ENCODE measurements at places on chromosomes 13 and 19.

DNA sequence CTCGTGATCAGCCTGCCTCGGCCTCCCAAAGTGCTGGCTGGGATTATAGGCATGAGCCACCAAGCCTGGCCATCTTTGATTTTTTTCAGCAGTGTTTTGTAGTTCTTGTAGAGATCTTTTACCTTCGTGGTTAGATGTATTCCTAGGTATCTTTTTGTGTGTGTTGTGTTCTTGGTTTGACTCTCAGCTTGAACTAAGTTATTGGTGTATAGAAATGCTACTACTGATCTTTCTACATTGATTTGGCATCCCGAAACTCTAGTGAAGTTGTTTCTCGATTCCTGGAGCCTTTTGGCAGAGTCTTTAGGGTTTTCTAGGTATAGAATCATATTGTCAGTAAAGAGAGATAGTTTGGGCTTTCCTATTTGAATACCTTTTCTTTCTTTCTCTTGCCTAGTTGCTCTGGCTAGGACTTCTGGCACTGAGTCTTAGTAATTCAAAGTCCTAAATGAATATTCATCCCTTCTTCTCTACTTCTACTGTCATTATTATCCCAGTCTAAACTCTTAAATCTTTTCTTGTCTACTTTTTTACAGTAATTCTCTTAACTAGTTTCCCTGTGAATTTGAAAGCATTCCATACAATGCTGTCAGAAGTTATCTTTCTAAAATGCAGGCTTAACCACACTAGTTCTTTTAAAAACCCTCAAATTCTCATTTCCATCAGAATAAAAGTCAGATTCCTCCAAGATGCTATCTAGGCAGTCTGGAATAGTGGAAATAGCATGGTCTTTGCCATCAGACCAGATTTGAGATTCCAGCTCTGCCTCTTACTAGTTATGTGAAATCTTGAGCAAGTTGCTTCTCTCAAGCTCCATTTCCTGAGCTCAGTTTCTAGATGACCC lies 7.0 kb downstream of the GPR18 start:
- DNase-seq, result no peak

DNA sequence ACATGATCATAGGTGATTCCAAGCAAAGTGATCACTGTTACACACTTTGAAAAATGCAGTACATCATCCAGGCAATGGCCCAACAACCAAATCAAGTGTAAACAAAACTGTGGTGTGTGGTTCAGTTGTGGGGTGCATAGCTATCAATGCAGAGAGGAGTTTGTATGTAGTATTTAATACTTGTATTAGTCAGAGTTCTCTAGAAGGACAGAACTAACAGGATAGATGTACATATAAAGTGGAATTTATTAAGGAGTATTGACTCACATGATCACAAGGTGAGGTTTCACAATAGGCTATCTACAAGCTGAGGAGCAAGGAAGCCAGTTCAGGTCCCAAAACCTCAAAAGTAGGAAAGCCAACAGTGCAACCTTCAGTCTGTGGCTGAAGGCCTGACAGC lies 249.3 kb upstream of the HTR2A start:
- no peak for DNase-seq

DNA sequence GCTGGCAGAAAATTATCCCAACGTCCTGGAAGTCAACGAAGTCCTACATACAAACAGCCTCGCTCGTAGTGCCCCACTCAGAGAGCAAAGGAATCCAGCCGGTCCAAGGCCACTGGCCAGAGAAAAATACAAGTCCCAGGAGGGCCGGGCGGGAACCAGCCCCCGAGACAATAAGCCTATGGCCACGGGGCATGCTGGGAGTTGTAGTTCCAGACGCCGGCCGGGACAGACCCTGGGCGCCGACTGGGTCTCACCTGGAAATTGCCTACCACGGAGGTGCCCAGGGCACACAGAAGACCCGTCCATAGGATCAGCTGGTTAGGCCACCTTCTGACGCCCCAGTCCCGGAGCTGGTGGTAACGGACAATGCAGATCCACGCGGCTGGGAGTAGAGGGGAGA lies 5.4 kb downstream of the TMEM150B start:
- no peak for DNase-seq

GRCh38 chr13:93751117-93751516 lies 524.5 kb downstream of the GPC6 start:
- no peak for DNase-seq

- no peak for DNase-seq
Observed at GRCh38 chr13:53408847-53409568, 380.4 kb downstream of the OLFM4 start.

DNA sequence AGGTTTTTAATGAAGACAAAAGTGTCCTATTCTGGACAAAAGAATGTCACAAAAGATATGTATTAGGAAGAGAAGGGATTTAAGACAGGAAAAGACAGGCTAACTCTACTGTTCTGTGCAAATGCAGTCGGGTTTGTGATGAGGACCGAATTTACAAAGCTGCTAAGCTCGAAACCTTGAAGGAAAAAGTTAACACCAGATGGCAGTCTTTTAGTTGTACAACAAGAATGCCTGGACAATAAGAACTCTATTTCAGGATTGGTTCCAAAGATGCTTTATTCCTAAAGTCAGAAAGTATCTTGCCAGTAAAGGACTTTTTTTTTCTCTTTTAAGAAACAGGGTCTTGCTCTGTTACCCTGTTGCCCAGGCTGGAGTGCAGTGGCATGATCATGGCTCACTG lies 51.1 kb downstream of the HS6ST3 start:
- DNase-seq, result no peak

DNA sequence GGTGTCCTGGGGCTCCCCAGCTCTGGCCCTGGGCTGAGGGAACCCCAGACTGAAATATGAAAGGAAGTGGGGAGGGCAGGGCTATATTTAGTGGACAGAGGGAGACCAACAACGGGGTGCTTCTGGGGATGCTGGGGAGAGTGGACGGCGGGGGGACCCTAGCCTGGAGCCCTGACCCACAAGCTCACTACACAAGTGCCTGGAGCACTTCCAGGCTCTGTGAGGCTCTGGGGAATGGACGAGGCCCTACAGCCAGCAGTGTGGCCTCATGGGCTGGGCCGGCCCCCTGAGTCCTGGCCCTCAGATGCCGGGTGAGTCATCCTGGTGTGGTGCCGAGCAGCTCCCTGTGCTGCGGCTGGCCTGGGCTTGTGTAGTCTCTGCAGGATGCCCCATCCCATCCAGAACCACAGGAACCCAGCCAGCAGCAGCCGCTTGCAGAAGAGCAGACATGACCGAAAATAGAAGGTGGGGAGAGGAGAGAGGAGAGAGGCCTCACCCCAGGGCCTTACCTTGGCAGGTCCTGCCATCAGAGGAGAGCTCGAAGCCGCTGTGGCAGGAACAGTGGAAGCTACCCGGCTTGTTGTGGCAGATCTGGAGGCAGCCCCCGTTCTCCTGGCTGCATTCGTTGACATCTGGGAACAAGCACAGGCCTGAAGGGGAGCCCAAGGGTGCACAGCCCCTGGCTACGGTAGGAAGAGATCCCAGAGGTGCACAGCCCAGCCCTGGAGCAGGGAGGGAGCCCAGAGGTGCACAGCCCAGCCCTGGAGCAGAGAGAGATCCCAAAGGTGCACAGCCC lies 26.1 kb downstream of the GAS6 start:
- DNase-seq, result no peak

Measured in NCI-H1436 treated with DMSO at 0.1 percent for 48 hours (cell line).